Esophagus mucosa (tissue), 1 donor: ENCODE measurements at places on chromosomes 7 and 10.

DNA sequence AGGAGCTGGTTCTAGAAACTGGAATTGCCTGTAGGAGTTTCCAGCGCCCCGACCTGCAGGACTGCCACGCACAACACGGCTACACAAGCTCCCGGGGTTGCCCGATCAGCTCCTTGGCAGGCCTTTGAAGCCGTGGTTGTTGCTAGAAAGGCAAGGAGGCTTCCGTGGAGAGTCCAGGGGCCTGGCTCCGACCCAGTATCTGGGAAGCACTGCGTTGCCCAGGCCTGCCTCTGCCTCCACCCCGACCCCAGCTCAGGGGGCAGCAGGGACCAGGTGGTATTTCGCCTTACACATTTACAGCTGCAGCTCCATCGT is 54.4 kb downstream of the PROSER2 start:
- no peak for ATAC-seq

DNA sequence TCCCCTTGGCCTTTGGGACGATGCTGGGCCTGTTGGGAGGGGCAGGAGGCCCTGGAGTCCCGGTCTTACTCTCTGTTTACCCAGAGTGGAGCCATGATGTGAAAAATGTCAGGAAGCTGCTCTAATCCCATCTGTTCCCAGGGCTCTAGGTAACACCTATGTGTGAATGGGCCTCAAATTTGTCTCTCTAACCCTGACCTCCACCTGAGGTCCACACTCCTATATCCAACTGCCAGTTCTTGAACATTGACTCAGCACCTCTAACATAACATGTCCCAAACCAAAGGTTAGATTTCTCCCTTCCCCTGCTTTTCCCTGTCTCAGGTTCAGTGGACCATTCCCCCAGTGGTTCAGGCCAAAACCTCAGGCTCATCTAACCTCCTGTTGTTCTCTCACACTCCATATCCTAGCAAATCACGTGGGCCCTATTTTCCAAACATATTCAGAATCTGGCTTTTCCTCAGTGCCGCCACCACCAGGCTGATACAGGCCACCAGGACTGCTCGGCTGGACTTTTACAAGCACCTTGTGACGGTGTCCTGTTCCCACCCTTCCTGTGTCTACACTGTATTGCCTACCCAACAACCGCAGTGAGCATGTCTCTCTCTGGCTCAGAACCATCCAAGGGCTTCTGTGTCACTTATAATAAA is 130.6 kb downstream of the ATXN7L1 start:
- no peak for ATAC-seq

GRCh38 chr7:18828260-18828993 is 289.0 kb downstream of the TWIST1 start:
- ATAC-seq, result no peak

GRCh38 chr10:110523736-110524135 is 26.0 kb downstream of the DUSP5 start:
- no peak for ATAC-seq

GRCh38 chr7:70190281-70190680 is 592.0 kb downstream of the AUTS2 start:
- no peak for ATAC-seq

GRCh38 chr7:25967278-25968204 is 184.5 kb upstream of the NFE2L3 start:
- peak; percentile 24 for ATAC-seq

GRCh38 chr7:38107486-38107893 is 70.6 kb upstream of the STARD3NL start:
- ATAC-seq, result peak; percentile 81
